ENCODE measurements at places on chromosomes 12 and 14.

DNA sequence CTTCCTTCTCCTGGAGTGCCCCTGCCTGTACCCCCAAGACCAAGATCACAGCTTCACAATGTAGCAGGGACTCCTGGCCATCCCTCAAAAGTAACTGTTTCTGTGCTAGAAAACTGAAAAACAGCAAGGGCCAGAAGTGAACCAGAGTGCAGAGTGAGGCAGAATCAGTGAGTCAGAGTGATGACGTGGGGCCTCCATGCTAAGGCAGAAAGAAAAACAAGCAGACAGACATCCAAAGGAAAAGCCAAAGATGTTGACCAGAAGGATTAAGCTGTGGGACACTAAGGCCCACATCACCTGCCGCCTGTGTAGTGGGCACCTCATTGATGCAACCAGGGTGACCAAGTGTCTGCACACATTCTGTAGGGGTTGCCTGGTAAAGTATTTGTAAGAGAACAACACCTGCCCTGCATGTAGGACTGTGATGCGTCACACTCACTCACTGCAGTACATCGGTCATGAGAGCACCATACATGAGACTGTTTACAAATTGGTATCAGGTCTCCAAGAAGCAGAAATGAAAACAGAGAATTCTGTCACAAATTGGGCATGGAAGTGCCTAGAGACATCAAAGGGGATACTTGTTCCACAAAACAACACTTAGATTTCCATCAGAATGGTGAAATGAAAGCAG is 51.2 kb downstream of the ARMH4 start:
- no peak for DNase-seq

- no peak for DNase-seq
These were observed 9.8 kb downstream of the GALNT6 start for GRCh38 chr12:51381226-51382079.

GRCh38 chr12:127559349-127560040 is 707.5 kb upstream of the TMEM132C start:
- peak; percentile 13 for DNase-seq

- no peak for DNase-seq
These were observed 46.9 kb upstream of the FRS2 start for GRCh38 chr12:69423037-69423905.

GRCh38 chr12:12428047-12428446 is 71.2 kb downstream of the BORCS5 start:
- no peak for DNase-seq

- DNase-seq, result no peak
These were observed 113.1 kb downstream of the FBXL14 start for GRCh38 chr12:1481326-1481725.

- no peak for DNase-seq
These were observed 119.2 kb upstream of the NCOR2 start for GRCh38 chr12:124686370-124687173.

DNA sequence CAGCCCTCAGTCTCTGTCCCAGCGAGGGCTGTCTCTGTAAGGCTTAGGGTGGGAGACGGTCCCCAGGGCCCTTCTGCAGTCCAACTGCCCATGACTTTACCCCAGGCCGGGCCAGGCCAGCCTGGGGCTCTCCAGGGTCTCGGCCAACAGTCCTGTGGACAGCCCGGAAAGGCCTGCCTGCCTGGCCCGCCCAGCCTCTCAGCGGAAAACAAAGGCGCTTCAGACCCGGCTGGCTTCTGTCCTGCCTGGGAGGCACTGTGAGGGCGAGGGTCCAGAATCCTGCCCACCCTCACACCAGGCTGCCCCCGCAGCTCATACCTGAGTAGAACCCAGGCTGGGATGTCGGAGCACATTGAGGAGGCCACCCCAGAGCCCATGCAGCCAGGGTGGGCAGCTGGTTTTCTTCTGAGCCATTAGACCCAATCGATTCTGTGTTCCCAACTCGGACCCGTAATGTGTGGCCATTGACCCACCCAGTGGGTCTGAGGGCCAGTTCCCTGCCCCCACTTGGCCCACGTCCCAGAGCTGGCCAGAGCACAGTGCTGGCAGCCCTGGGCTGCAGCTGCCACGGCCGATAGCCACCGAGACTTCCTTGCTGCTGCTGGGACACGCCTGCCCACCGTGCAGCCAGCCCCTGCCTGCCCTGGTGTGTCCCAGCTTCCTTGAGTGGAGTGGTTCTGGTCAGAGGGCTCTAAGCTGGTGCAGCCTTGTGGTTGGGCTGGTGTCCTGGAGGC is 1.6 kb downstream of the CRIP2 start:
- DNase-seq, result no peak

- DNase-seq, result no peak
These were observed 592 bp downstream of the KRT7 start for GRCh38 chr12:52233462-52234207.

GRCh38 chr12:2609020-2609419 is 185.8 kb upstream of the FKBP4 start:
- no peak for DNase-seq

GRCh38 chr12:78568321-78569020 is 296.1 kb upstream of the SYT1 start:
- no peak for DNase-seq

Data from NCI-H526 treated with DMSO at 0.1 percent for 48 hours (cell line).